ENCODE measurements at places on chromosomes 2 and 18.

GRCh38 chr2:54088191-54088634, 27.2 kb upstream of the ACYP2 start:
- peak; percentile 2 for DNase-seq

- no peak for DNase-seq
These were observed 136.8 kb upstream of the EPHA4 start for GRCh38 chr2:221708902-221709301.

DNA sequence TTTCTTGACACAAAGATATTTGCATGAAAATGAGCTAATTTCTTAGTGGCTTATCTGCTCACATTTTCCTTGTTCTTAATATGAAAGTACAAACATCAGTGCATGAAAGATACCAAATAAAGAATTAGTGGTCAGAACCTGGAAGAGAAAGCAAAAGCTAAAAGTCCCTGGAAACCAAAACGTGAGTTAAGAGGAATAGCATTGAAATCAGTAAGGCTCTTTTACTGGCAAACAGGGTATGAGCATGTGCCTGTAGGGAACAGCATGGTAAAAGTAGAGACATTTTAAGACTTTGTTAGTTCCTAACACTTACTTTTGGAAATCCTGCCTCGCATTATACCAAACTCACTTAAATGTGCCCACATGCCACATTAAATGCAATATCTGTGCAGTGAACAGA, 31.9 kb upstream of the CWC22 start:
- no peak for DNase-seq

DNA sequence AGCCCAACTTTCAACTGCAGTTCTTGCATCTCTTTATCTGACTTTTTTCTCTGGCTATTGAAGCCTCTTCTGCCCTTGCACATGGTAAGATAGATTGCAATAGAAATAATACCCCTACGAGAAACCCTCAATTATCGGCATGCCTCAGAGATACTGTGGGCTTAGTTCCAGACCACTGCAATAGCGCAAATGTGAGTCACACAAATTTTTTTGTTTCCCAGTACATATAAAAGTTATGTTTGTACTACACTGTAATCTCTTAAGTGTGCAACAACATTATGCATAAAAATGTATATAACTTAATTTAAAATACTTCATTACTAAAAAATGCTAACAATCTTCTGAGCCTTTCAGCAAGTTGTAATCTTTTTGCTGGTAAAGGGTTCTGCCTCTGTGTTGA, 124.7 kb downstream of the PDE1A start:
- peak; percentile 83 for DNase-seq

GRCh38 chr2:109513749-109514588, 99.8 kb downstream of the SEPTIN10 start:
- peak; percentile 81 for DNase-seq

DNA sequence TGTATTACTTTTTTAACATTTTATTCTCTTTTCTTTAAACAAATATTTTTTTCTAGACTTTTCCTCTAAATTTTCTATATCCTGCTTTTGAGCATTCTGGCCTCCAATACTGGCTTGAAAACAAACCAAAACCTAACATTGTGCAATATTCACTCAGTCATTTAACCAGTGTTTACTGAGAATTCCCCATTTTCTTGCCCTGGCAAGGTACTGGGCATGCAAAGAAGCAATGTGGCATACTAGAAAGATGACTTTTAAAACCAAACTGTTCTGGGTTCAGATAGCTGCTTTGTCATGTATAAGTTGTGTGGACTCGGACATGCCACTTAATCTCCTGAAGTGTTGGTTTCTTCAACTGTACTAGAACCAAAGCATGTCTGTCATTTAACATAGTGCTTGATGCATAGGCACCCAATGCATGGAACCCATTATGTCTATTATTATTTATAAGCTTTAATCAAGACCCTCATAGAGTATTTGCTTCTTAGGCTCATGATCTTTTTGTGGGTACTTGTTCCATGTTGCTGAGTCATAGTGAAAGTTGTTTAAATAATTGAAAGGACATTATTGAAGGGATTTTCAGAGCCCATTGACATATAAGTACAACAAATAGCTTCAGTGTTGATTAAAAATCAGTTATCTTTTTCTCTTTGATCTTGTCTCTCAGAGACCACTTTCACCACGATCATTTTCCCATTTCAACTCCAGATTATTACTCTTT, 185.4 kb upstream of the OSR1 start:
- DNase-seq, result peak; percentile 15

DNA sequence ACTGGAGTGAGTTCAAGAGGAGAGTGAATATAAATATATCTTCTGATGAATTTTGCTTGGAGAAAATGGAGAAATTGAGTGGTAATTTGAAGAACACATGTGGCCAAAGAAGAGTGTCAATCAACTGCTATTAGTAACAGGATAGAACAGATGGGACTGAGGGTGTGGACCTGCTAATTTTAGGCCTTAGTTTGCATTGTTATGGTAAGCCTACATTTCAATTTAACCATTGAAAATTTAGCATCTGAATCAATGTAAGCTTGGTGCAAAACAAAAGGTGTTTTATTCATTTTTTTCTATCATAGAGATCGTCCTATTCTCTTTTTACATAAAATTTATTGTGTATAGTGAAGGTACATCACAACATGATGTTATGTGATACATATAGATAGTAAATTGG, 42.1 kb upstream of the CDH19 start:
- no peak for DNase-seq

DNA sequence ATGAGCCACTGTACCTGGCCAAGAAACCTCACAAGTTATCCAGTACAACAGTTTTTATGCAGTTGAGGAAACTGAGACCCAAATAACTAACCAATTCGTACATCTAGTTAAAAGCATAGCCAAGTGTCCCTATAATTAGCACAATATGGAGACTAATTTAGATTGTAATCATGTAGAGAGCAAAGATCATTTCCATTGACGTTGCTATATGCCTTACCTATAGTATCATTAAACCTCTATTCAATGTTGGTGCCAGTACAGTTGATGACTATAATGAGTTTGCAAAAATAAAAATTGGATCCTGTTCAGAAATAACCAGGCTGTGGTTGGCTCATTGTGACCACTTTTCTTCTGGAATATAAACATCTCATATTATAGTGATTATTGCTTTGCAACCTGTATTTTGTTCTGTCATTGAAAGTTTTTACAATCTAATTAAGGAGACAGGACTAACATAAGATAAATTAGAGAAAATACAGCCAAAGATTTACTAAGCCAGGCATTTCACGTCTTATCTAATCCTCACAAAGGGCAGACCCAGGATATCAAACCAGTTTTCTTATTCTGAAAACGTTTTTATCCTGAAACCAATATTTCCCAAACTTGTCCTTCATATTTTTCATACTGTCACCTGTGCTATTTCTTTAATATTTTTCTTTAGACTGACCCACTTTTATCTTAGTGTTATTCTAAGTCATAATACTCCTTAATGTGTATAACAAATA, 130.0 kb upstream of the STON1 start:
- DNase-seq, result no peak

DNA sequence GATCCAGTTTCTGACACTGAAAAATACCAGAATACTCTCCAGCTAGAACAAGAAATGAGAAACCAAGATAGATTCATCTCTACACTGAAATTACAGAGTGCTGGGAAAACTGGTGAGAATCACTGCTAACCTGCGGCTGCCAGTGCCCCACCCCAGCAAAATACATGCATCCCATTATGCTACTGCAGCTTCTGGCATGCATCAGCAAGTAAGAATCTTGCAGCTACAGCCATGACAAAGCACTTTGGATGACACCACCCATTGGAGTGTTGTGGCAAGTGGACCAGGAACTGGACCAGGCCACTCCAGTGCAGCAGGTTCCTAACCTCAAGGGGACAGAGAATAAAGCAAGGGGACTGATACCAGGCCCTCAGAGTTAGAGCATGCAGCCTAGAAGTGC, 378.8 kb upstream of the ETAA1 start:
- no peak for DNase-seq

DNA sequence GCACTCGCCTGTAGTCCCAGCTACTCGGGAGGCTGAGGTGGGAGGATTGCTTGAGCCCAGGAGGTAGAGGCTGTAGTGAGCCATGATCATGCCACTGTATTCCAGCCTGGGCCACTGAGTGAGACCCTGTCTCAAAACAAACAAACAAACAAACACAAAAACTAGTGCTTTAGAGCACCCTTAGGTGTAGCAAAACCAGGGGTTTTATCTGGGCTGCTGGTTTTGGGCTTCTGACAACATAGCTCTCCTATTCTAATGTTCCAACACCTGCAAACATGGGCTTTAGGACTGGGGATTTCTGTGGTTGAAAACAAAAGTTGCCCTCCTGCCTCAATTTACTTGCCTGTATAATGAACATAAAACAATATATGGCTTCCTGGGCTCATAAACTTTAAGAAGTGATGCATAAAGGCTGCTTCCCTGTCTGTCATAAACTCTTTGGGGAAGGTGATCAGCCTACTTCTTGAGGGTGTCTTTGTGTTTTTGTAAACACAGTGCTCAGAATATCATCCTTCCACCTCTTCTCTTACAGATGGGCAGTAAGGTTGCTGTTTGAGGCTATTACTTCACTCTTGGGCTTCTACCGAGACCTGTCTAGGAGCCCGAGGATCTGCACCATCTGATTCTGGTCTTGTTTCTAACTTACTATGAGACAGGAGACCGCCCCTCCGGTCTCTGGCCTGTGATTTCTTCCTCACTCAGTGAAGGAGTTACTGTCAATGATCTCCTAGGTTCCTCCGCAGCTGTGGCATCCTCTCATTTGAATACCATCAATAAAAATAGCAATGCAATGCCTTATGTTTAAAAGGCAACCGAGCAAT, 246.5 kb downstream of the MYCN start:
- DNase-seq, result no peak

GRCh38 chr2:45458909-45459563, 152.0 kb downstream of the SRBD1 start:
- peak; percentile 61 for DNase-seq

- no peak for DNase-seq
These were observed 42.3 kb downstream of the LRRTM4 start for GRCh38 chr2:77479895-77480294.

GRCh38 chr2:57181315-57182038, 865.1 kb upstream of the VRK2 start:
- peak; percentile 56 for DNase-seq

GRCh38 chr2:36411962-36412444, 56.4 kb downstream of the CRIM1 start:
- peak; percentile 86 for DNase-seq

GRCh38 chr2:162317861-162318327, 590 bp downstream of the IFIH1 start:
- peak; percentile 18 for DNase-seq

GRCh38 chr2:69570474-69570873, 73.1 kb downstream of the AAK1 start:
- DNase-seq, result no peak

DNA sequence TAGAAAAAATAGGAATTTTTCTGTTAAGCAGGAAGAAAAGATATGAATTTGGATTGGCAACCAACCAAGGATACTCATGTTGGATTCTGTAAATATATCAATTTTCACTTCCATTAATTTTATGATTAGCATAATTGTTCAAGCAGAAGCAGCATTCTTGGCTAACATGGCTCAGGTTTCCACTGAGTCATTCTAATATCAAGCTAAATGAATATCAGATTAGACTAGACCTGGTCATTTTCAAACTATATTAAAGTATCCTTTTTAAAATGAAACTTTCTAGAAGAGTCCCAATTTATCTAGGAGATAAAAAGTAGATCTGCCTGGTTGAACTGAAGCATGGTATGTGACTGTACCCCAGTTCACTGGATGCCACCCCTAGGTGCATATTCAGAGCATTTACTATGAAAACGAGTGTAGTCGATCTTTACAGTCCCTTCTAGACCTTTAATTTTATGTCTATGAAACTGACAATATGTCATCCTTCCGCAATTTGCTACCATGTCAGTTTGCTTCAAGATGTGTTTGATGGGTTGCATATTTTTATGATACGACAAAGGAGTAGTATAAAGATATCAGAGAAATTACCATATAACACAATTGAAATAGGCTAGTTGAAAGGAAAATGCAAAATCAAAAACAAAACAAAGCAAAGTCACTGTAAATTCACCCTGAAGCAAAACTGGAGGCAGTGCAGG, 704.9 kb downstream of the ERBB4 start:
- DNase-seq, result no peak

GRCh38 chr2:240457223-240458043, 22.0 kb downstream of the GPC1 start:
- DNase-seq, result peak; percentile 61

GRCh38 chr2:191180713-191181112, 29.9 kb upstream of the STAT4 start:
- no peak for DNase-seq

DNA sequence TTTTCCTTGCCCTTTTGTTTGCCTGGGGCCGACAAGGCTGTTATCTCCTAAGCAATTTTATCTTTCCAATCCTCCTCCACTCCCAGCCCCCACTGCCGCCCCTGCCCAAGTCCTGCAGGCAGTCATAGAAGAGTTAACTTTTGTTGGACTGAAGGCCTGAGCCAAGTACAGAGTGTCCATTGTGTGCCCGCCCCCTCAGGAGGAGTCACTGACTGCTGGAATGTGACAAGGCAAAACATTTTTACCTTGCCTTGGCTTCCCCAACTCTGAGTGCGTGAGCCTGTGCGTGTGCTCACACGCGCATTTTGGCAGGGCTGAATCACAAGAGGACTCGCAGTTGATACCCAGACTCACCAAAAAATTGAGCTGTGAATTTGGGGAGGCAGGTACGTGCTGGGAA, 16.2 kb downstream of the SETBP1 start:
- DNase-seq, result no peak

DNA sequence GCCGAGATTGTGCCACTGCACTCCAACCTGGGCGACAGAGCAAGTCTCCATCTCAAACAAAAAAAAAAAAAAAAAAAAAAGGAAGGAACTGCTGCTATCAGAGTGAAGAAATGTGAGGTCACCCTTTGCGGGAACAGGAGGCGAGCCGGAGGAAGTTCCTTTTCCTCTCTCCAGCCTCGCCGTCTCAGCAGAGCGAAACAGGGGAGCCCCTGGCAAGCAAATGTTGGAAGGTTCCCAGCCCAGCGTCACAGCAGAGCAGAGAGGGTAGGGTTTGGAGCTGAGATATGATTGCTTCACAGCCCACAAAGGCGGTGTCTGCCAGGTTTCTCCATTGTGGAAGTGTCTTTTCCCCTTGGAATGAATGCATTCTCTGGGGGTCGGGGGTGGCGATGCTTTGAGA, 28.5 kb downstream of the SLC20A1 start:
- no peak for DNase-seq

DNA sequence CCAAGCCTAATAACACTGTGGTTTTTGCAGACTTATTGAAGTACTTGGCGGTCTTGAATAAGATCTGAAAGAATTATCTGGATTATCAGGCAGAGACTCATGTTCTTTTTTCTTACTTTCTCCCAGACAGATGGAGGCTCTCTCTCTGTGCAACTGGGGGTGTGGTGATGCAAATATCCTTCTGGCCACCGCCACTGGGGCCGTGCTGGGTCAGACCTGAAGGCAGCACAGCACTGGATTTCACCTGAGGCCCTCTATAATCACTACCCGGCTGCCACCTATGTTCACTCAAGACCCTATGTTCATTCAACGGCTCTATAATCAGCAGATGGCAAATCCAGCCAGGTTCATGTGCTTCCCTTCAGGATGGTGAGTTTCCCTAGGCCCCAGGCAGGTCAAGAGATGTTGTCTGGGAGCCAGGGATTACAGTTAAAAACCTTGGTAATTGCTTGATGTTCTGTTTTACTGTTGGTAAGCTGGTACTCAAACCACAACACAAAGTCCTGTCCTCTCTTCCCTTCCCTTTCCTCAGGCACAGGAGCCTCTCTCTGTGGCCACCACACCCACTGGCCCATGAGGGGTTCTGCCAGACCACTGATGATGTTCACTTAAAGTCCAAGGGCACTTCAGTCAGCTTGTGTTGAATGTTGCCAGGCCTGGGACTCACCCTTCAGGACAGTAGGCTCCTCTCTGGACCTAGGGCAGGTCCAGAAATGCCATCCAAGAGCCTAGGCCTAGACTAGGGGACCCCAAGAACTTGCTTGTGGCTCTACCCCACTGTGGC, 205.3 kb upstream of the GCFC2 start:
- no peak for DNase-seq

Measured in NCI-H226 (cell line).